Stimulated activated CD4-positive, alpha-beta T cell treated with anti-CD3 and anti-CD28 coated beads, Interleukin-4, amount 100 ng/mL, for 48 hours (primary cell): ENCODE measurements at places on chromosomes 13 and 19.

GRCh38 chr13:44011036-44011435 lies 131.3 kb downstream of the LACC1 start:
- no peak for DNase-seq

DNA sequence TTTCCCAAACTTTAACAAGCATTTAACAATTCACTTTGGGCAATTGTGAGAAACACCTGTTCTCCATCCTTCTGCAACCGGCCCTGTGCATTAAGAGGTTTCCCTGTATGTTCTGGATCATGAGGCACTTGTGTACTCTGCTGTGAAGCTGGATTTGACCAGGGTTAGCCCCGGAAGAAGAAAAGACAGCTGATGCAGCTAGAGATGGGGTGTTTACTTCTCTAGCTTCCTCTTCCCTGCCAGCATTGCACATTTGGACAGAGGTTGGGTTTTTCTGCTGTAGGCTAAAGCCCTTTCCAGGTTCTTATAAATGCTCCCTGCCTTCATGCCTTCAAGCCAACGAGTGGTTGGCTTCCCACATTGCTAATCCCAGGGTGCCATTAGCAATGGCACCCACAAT lies 20.9 kb downstream of the MBD3L2B start:
- DNase-seq, result no peak

- DNase-seq, result no peak
These were observed 15.3 kb upstream of the GPR183 start for GRCh38 chr13:99322297-99323103.

DNA sequence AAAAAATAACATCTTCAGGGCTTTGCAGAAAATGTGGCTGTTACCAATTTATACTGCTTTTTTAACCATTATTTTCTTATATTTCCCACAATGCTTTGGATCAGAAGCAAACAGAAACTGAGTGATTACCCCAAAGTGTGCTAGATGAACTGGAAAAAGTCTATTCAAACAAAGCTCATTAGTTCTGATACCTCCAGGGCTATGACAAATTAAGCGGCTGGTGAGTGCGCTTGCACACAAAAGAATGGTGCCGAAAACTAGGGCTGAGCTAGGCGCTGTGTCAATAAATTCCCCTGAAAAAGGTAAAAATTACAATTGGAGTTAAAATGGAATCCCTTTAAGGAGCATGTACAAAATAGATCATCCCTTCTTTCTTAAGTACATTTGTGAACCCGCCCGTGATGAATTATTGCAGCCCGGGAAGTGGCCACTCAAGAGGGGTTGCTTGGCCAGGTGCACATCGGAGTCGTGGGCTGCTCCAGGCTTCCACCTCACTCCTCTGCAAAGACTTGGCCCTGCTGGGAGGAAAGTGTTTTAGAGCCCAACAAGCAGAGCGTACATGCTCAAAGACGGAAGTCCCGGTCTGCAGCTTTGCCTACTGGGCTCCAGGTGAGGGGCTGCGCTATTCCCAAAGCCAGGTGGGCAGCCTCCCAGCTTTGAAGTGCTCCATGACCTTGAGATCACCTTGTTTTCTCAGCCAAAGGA lies 164.0 kb upstream of the ZNF507 start:
- no peak for DNase-seq

GRCh38 chr13:93377196-93377595 lies 150.6 kb downstream of the GPC6 start:
- DNase-seq, result no peak

DNA sequence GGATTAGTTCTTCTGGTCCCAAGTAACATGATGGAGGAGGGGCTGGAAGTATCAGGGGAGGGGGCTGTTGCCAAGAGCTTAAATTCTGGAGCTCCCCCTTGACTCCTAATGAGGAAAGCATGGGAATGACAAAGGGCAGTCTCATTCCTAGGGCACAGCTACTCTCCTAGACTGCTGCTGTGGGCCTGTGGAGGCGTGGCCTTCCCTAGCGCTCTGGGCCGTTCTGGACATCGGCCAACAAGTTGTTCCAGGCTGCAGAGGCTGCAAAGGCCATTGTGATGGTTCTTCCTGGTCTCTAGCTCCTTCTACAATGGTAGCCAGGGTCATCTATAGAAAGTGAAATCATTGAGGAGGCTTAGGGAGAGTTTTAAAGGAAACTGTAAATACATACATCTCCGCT lies 916.6 kb downstream of the DIAPH3 start:
- no peak for DNase-seq

DNA sequence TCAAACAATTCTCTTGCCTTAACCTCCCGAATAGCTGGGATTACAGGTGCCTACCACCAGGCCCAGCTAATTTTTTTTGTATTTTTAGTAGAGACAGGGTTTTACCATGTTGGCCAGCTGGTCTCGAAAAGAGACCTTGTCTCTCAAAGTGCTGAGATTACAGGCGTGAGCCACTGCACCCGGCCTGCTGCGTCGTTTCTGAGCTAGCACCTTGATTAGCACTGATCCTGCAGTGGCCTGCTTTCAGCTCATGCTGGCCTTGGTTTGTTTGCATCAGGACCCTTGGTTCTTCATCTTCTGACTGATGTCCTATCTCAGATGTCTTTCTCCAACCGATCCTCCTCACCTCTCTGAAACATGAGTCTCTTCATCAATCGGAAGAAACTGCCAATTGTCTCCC lies 4.9 kb upstream of the TFDP1 start:
- DNase-seq, result no peak

DNA sequence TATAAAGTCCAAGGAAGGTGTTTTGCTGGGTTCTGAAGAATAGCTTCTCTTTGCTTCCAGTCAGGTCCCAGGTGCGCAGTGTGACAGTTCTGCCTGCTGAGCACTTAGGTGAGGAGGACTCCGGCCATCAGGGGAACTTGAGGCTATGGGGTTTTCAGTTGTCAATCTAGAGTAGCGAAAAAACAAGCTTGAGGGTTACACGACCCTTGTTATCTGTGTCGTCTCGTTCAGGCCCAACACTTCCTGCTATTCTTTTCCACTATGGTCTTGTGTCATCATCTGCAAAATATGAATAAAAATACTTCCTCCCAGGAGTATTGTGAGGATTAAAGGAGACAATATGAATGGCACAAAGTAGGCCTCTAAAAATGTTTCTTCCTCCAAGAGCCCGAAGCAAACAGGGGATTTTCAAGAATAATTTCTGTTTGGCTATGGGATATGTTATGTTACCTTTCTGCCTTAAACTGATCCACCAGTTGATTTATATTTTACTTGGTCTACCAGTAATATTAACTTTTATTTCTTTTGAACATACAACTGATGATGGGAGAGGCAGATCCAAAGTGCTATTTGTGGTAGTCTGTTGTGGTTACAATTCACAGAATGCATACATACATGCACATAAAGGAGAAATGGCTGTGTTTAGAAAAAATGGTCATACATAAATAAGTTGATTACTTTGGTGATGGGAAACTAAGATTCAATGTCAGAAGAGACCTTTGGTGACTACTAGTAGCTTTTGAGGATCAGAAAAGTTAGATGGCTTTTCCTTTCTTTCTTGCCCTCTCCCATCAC lies 40.5 kb upstream of the RCBTB2 start:
- no peak for DNase-seq

GRCh38 chr13:80386002-80386401 lies 45.1 kb upstream of the SPRY2 start:
- no peak for DNase-seq

- DNase-seq, result no peak
These were observed 314.8 kb upstream of the TMTC4 start for GRCh38 chr13:100989392-100989791.

DNA sequence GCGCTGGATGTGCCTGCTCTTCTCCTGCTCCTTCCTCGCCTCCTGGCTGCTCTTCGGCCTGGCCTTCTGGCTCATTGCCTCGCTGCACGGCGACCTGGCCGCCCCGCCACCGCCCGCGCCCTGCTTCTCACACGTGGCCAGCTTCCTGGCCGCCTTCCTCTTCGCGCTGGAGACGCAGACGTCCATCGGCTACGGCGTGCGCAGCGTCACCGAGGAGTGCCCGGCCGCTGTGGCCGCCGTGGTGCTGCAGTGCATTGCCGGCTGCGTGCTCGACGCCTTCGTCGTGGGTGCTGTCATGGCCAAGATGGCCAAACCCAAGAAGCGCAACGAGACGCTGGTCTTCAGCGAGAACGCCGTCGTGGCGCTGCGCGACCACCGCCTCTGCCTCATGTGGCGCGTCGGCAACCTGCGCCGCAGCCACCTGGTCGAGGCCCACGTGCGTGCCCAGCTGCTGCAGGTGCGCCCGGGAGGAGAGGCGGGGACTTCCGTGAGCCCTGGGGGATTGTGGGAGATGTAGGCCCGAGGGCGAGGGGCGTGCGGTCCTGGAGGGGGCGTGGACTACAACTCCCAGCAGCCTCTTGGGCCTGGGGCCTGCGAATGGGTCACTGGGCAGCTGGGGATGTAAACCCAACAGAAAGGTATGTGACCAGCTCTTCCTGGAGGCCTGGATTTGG lies 6.7 kb downstream of the KCNJ14 start:
- no peak for DNase-seq

DNA sequence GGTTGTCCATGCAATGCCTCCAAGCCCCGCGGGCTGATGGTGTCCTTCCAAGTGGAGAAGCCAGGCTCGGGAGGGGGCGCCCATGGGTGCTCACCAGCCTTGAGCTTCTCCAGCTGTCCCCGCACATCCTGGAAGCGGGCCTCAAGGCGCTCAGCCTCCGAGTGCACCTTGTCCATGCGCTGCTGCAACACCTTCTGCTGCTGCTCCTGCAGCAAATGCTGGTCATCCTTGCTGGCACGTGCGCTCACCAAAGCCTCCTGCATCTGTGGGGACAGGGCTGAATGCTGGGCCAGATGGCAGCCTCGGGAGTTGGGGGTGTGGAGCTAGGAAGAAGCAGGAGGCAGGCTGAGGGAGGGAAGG lies 22.8 kb upstream of the EMP3 start:
- no peak for DNase-seq

DNA sequence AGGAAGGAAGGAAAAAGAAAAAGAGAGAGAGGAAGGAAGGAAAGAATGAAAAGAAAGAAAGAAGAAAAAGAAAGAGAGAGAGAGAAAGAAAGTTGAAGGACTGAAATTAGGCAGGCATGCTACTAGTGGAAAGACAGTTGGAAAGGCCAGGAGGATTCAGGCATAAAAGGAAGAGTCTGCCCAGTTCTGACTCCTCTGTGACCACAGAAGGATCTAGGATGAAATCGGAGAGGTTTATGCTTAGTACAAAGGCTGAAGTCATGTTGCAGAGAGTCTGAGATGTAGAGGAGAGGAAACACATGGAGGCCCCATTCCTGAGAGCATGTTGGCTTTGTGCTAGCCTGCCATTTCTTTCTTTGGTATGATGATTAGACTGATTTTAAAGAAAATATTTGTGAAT lies 246.5 kb upstream of the ARGLU1 start:
- DNase-seq, result no peak

- DNase-seq, result peak; percentile 66
These were observed 130.3 kb upstream of the LSM14A start for GRCh38 chr19:34041925-34042521.

- no peak for DNase-seq
These were observed 324.3 kb downstream of the ZNF536 start for GRCh38 chr19:30696514-30696913.

GRCh38 chr13:103406967-103407366 lies 340.8 kb upstream of the SLC10A2 start:
- no peak for DNase-seq

DNA sequence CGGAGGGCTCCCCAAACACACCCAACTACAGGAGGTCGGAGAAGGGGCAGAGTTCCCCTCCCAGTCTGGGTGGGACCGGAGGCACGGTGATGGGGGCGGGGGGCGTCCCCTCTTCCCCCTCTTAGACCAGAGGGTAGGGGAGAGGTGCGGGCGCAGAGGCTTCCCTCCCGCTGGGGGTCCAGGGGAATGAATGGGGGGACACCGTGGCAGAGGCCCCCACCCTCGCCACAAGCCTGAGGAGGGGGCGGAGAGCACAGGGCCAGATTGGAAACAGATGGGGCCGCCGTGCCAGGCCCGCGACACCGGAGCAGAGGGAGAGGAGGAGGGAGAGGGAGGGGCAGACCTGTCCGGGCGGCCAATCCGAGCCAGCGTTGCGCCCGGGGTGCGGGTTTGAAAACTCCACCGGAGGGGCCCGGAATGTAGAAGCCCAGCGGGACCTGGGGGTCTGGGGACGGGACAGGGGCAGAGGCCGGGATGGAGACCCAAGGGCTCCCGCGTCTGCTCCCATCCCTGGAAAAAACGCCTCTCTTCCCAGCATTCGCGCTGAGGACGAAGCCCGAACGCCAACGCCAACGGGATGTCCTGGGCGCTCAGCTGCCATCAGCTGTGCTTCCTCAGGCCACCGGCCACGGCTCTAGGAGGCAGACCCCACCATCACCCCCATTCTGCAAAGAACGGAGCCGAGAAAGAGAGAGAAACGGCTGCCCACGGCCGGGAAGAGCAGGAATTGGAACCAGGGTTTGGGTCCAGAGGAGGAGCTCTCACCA lies 46.8 kb downstream of the PTPRS start:
- DNase-seq, result no peak

DNA sequence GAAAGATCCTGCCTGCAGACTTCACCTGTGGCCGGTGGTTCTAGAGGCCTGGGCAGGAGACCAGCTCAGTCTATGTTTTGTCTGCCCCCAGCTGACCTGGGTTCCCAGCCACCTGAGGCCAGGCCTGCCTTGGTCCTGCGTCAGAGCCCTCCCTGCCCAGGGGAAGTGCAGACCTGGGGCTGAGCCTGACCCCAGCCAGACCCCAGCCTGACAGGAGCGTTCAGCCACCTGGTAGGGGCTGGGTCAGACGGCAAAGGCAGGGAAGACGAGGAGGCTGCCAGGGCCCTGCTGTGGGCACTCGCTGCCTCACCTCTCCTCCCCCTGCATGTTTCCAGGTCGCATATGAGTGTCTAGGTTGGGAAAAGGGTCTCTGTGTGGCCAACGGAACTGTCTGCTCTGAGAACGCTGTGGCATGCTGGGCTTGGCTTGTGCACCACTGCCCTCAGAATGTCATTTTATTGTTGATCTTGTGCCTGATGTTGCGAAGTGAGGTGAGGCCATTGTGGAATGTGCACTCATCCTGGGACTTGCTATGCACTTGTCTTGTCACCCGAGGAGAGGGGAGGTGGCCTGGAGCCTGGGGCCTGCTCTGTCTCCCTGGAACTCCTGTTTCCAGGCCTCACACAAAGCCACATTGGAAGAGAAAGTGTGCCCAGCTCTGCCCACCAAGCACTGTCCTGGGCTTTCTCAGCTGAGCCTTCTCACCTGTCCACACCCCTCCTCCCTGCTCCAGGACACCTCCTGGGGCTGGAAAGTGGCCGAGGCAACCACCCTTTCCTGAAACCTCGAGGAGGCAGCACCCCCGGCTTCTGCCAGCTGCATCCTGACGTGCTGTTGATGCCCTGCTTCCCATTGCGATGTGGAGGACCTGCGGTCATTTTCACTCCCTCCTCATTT lies 15.2 kb upstream of the MCF2L start:
- no peak for DNase-seq
